ENCODE measurements at places on chromosomes 6 and 20.
A peak's percentile ranks its signal among the peaks of the same experiment; 100 is the strongest.

DNA sequence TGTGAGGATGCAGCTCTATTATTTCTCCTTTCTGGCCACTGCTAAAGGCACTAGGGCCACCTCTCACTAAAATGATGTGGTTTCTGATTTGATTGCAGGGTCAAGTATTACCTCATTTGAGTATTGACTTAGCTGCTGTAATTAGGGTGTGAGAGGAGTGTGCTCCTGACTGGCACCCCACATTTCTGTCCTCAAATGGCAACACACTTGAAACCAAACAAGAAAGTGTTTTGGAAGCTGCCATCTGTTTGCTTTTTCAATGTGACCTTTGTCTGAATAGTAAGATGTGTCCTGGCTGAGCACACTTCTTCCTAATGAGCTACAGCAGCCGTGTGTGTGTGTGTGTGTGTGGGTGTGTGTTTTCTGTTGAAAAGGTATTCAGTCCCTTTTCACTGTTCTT, 62.8 kb upstream of the SCP2D1 start:
- no peak for DNase-seq

- DNase-seq = peak; percentile 40
Measured at GRCh38 chr6:52361414-52361944, 472 bp upstream of the PAQR8 start.

- no peak for DNase-seq
Measured at GRCh38 chr20:48295445-48295903, 510.2 kb upstream of the SULF2 start.

DNA sequence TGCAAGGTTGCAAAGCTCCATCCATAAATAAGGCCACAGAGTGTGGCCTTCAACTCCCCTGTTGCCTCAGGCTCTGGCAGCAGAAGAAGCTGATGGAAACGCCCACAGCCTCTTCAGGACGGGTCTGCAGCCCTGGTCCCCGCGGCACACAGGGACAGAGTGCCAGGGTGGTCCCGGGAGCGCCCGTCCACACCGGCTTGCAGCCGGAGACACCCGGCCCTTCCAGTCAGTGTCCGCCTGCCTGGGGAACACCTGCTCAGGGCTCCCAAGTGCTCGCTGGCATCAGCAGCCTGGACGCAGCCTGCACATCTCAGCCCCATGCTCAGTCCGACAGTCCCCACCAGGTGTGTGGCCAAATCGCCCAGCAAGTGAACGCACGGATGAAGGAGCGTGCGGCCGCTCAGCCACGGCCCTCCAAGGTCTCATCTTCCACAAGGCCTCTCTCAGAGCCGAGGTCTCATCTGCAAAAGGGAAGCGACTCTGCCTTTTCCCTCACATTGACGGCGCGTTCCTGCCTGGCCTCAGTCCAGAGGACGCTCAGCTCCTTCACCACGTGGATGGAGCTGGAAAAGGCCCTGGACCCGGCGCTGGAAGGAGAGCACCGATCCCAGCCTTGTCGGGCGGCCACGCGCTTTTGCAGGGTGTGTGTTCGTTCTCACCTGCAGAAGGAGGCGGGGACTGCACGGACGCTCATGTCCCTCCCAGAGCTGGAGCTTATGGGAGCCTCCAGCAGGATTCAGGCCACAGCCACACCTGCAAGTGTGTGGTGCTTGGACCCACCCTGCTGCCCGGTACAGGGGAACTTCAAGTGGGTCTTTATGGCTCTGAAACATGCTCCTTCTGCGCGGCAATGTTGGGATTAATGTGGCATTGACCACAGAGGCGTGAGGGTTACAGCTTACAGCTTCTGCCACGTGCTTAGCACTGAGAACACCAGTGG, 180.4 kb downstream of the DLL1 start:
- peak; percentile 13 for DNase-seq

GRCh38 chr6:1708820-1709219, 99.1 kb downstream of the FOXC1 start:
- DNase-seq = no peak

DNA sequence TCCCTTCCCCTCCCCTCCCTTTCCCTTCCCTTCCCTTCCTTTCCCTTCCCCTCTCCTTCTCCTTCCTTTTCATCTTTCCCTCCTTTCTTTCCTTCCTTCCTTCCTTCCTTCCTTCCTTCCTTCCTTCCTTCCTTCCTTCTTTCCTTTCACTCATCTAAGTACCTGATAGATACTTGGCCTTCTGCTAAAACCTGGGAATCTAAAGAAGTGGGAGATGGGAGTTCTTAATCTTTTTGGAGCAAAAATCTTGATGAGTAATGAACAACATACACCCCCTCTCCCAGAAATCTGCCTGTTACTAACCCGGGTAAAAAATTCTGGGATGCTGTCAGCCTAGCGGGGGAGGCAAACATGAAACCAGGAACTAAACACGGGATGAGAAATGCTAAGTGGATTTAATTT, 100.7 kb downstream of the VEGFA start:
- no peak for DNase-seq

GRCh38 chr6:42819803-42820511, 38.1 kb downstream of the BICRAL start:
- no peak for DNase-seq

- DNase-seq = no peak
Measured at GRCh38 chr6:68167604-68168003, 467.5 kb upstream of the ADGRB3 start.

DNA sequence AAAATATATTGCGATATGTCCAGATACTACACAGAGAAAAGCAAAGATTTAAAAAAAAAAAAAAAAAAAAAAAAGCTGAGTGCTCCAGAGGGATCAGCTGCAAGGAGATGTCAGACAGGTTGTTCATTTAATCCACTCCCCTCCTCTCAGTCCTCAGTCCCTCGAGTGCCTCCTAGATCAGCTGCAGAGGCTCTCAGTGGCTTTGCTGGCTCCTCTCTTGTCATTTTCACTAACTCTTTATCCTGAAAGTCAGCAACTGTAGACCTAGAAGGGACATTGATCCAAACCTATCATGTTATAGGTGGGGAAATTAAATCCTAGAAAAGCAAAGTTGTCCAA, 61.6 kb downstream of the KIAA0319 start:
- no peak for DNase-seq

GRCh38 chr6:46525583-46525982, 34.3 kb upstream of the RCAN2 start:
- no peak for DNase-seq

All from left ventricle myocardium superior (tissue), 1 donor.